Activated CD8-positive, alpha-beta memory T cell treated with anti-CD3 and anti-CD28 coated beads for 36 hours (primary cell): ENCODE measurements at places on chromosomes 3 and 15. TPM values are rescaled to one million over a fixed set of nuclear protein-coding genes. Genes with fewer than 3 reads are reported as not detected.

The HHLA2 gene
- 1.3 TPM for total RNA-seq

The UROC1 gene
- total RNA-seq, result not detected

The KLF15 gene
- 0.42 TPM for total RNA-seq

The SORD gene
- total RNA-seq, result 30.5 TPM

The GOLGA8T gene
- 0.15 TPM for total RNA-seq

The IDH3A gene
- total RNA-seq, result 144 TPM

The RAD51 gene
- 63.8 TPM for total RNA-seq

The ATP8B4 gene
- 15.9 TPM for total RNA-seq

The BRPF1 gene
- 44.4 TPM for total RNA-seq

The LRIG1 gene
- 33.8 TPM for total RNA-seq

The CAMK2N2 gene
- 0.69 TPM for total RNA-seq

The ZNF106 gene
- total RNA-seq, result 52.9 TPM

The DUOX1 gene
- total RNA-seq, result 0.19 TPM

The GXYLT2 gene
- total RNA-seq, result not detected

The GOLGA8J gene
- not detected for total RNA-seq

The KLHL40 gene
- total RNA-seq, result not detected

The SECISBP2L gene
- 24.3 TPM for total RNA-seq

The ZBTB38 gene
- 57.0 TPM for total RNA-seq

The IL16 gene
- 80.8 TPM for total RNA-seq

The GPR27 gene
- total RNA-seq, result 2.2 TPM

The CDHR4 gene
- not detected for total RNA-seq

The KBTBD12 gene
- total RNA-seq, result not detected

The GATA2 gene
- 0.08 TPM for total RNA-seq

The HYAL2 gene
- 11.7 TPM for total RNA-seq

The SLCO3A1 gene
- 6.6 TPM for total RNA-seq

The FEM1B gene
- 32.9 TPM for total RNA-seq

The ATP13A4 gene
- 2.1 TPM for total RNA-seq

The ADGRG7 gene
- total RNA-seq, result not detected

The GOLGA6B gene
- total RNA-seq, result not detected

The PRRT3 gene
- total RNA-seq, result 9.4 TPM

The UBAP1L gene
- total RNA-seq, result 2.8 TPM

The FSTL1 gene
- 0.23 TPM for total RNA-seq

The SEMA6D gene
- total RNA-seq, result not detected

The CKMT1A gene
- not detected for total RNA-seq

The ZPLD1 gene
- total RNA-seq, result not detected
